CD4-positive, alpha-beta T cell (primary cell): ENCODE measurements at places on chromosomes 16 and 17. TPM values are rescaled to one million over a fixed set of nuclear protein-coding genes. Genes with fewer than 3 reads are reported as not detected.

The KDM6B gene
- 191 TPM for total RNA-seq

The BCAR1 gene
- total RNA-seq, result 0.17 TPM

GRCh38 chr16:15906439-15906838, 18.0 kb upstream of the CEP20 start:
- H3K4me1 ChIP-seq, result no peaks in the 10 kb centered on the region
- no peak overlapping the region for H3K4me3 ChIP-seq
- H3K36me3 ChIP-seq, result no peaks in the 10 kb centered on the region

The GFAP gene
- not detected for total RNA-seq

The LRRC75A gene
- 1.5 TPM for total RNA-seq

GRCh38 chr16:262121-262745, 13.5 kb downstream of the RGS11 start:
- DNase-seq, result no peak
- H3K4me1 ChIP-seq, result peaks cover 7% of the 10 kb centered on the region
- H3K4me3 ChIP-seq, result no peak overlapping the region
- peaks cover 26% of the 10 kb centered on the region for H3K36me3 ChIP-seq

The ALOXE3 gene
- 0.81 TPM for total RNA-seq

GRCh38 chr17:7415784-7416183, 4.3 kb upstream of the SPEM1 start:
- H3K27ac ChIP-seq, result no peak overlapping the region
- no peak overlapping the region for H3K4me3 ChIP-seq
- no peaks in the 10 kb centered on the region for H3K36me3 ChIP-seq
- DNase-seq, result no peak

The MRC2 gene
- 5.1 TPM for total RNA-seq

The GP1BA gene
- not detected for total RNA-seq

- no peak for DNase-seq
- peaks cover 9% of the 10 kb centered on the region for H3K27me3 ChIP-seq
- no peaks in the 10 kb centered on the region for H3K36me3 ChIP-seq
- H3K4me3 ChIP-seq, result no peak overlapping the region
- H3K27ac ChIP-seq, result no peak overlapping the region
Observed at GRCh38 chr17:40791787-40792436, 7.8 kb downstream of the KRT28 start.

GRCh38 chr17:40112191-40112711, 9.5 kb upstream of the MSL1 start:
- H3K4me1 ChIP-seq, result peaks cover 68% of the 10 kb centered on the region
- no peak overlapping the region for H3K4me3 ChIP-seq
- H3K36me3 ChIP-seq, result no peaks in the 10 kb centered on the region
- no peaks in the 10 kb centered on the region for H3K27me3 ChIP-seq
- no peak for DNase-seq

- H3K27ac ChIP-seq, result no peak overlapping the region
- H3K36me3 ChIP-seq, result no peaks in the 10 kb centered on the region
- DNase-seq, result no peak
- no peak overlapping the region for H3K4me3 ChIP-seq
- H3K4me1 ChIP-seq, result no peaks in the 10 kb centered on the region
- no peaks in the 10 kb centered on the region for H3K27me3 ChIP-seq
Observed at GRCh38 chr16:85180827-85181738, 68.8 kb upstream of the CIBAR2 start.

DNA sequence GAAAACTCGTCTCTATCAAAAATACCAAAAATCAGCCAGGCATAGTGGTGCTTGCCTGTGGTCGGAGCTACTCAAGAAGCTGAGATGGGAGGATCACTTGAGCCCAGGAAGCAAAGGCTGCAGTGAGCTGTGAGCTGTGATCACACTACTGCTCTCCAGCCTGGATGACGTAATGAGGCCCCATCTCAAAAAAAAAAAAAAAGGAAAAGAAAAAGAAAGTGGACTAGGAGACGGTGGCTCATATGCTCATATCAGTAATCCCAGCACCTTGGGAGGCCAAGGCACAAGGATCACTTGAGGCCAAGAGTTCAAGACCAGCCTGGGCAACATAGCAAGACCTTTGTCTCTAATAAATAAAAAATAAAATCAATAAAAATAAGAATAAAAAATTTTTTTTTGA, 8.8 kb upstream of the SUMO2 start:
- H3K4me3 ChIP-seq, result no peak overlapping the region
- no peaks in the 10 kb centered on the region for H3K4me1 ChIP-seq

DNA sequence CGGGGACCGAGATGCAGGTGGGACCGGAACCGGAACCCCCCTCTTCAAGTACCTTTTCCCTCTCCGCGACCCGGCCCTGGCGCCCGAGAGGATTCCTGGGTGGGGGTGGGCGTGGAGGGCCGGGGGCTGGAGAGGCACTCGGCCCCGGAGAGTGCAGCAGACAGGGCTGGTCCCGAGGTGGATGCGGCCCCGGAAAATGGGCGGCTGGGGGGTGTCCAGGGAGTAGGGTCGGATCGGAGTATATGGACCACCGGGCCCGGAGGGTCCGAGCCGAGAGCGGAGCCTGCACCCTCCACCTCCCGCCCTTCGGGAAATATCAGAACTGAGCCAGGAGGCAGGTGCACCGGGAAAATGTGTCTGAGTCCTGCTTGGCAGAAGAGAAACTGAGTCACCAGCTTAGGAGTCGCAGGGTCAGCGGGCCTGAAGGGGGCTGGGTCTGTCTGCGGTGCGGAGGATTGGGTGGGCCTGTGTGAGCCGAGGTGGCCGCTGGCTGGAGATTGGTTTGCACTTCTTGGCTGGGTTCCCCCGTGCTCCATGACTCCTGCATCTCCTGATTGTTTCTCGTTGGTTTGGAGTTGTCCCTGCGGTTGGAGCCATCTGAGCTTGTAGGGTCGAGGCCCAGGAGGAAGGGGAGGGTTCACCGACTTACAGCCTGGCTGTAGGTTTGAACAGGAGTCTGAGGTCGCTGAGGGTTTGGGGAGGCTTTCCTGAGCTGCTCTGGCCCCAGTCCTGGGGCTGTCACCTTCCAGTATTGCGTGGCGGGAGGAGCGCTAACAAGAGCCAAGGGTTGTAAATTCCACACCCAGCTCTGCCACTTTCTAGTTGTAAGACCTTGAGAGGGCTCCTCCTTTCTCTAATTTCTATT, 518 bp downstream of the SH2B1 start:
- H3K27ac ChIP-seq, result peak overlapping the region; percentile 90
- no peaks in the 10 kb centered on the region for H3K27me3 ChIP-seq
- H3K36me3 ChIP-seq, result peaks cover 24% of the 10 kb centered on the region
- H3K4me3 ChIP-seq, result peak overlapping the region; percentile 97

- no peaks in the 10 kb centered on the region for H3K4me1 ChIP-seq
- no peak overlapping the region for H3K4me3 ChIP-seq
- no peak overlapping the region for H3K27ac ChIP-seq
- H3K36me3 ChIP-seq, result no peaks in the 10 kb centered on the region
Observed at GRCh38 chr16:86127366-86127765, 228.4 kb downstream of the IRF8 start.

The CD300LB gene
- 0.36 TPM for total RNA-seq

- H3K27ac ChIP-seq, result no peak overlapping the region
- no peaks in the 10 kb centered on the region for H3K36me3 ChIP-seq
- peaks cover 17% of the 10 kb centered on the region for H3K27me3 ChIP-seq
- DNase-seq, result no peak
- no peak overlapping the region for H3K4me3 ChIP-seq
Observed at GRCh38 chr17:80460429-80460834, 16.0 kb downstream of the NPTX1 start.

- H3K4me1 ChIP-seq, result peaks cover 4% of the 10 kb centered on the region
- H3K27me3 ChIP-seq, result no peaks in the 10 kb centered on the region
Observed at GRCh38 chr17:10050597-10051101, 145.6 kb upstream of the RCVRN start.

DNA sequence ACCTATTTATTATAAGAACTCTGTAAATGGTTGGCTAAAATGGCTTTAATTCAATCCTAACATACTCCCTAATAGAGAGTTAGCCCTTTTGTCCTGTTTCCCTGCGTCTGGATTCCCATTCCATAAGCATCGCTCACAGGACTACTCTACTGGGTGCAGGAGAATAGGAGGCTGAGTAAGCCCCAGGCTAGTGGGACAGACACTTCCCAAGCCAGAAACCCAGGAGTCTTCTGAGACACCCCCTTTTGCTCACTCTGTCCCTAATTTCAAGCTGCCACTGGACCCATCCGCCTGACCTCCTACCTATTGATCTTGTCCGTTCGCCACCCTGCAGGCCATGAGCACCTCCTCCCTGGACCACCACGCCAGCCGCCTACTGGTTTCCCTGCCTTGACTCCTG, 16.7 kb upstream of the TOB1 start:
- no peaks in the 10 kb centered on the region for H3K36me3 ChIP-seq
- no peaks in the 10 kb centered on the region for H3K27me3 ChIP-seq
- no peak for DNase-seq
- no peak overlapping the region for H3K4me3 ChIP-seq
- H3K4me1 ChIP-seq, result peaks cover 32% of the 10 kb centered on the region
- H3K27ac ChIP-seq, result no peak overlapping the region

The SLC38A8 gene
- not detected for total RNA-seq

- no peaks in the 10 kb centered on the region for H3K36me3 ChIP-seq
- no peak overlapping the region for H3K4me3 ChIP-seq
- DNase-seq, result no peak
Observed at GRCh38 chr17:42908872-42909700, 8.5 kb downstream of the G6PC1 start.
